ENCODE measurements at places on chromosomes 4 and X. TPM values are rescaled to one million over a fixed set of nuclear protein-coding genes. Genes with fewer than 3 reads are reported as not detected.

- DNase-seq: no peak
Observed at GRCh38 chr4:54872261-54872660, 214.5 kb downstream of the KIT start.

- no peak for DNase-seq
Observed at GRCh38 chrX:76815754-76816153, 388.2 kb downstream of the MAGEE1 start.

DNA sequence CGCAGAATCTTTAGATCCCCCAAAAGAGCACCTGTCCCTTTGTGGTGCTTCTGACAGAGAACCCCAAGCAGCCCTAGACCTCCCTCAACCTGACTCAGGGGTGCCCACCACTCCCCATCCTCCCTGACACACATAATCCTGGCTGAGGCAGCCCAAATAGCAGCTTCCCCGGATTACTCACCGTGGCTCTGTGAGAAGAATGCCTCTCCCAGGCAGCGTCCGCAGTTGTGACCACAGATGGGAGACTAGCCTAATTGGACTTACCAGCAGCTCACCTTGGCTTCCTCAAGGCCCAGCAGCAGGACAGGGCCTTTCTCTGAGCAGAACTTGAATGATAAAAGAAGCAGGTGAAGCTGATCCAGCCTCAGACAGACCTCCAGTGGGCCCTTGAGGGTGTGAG lies 10.3 kb upstream of the ODAPH start:
- DNase-seq: no peak

- no peak for DNase-seq
Observed at GRCh38 chrX:5236096-5236495, 992.6 kb downstream of the NLGN4X start.

DNA sequence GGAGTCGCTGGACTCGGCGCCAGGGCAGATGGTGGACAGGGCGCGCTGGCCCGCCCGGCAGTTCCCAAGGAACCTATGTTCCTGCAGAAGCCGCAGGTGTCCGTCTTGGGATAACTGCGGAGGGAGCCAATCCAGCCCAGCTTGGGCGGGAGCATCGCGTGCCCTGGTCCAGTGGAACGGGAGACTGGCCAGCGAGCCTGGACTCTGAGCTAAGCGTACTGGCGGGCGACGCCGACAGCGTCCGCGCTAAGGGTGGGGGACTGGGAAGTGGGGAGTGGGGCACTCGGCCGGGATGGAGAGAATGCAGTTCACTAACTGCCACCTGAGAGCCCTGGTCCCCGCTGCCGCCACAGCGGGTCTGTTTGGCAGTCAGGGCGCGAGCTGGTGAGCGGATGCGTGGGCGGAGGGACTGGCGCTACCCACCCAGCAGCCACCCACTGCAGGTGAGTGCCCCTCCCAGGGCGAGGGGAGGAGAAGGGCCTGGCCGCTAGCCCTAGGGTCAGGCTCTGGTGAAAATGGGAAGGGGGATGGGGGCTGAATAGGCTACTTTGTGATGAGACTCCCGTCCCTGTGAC lies 1.3 kb upstream of the MAMLD1 start:
- DNase-seq: no peak

DNA sequence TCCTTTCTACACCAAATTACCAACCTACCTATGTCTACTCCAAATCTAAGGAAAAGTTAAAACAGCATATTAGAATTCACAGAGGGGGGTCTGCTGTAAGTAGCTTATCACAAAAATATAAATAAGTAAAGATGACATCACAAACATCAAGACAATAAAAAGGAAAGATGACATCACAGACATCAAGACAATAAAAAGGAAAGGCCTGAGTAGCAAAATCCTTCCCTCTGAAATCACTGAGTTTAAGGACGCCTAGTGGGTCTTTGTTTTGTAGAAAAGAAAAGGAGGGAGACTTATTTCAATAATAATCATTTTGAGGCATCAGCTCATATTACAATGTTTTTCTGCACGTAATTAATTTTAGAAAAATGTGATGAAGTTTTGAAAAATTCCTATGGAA lies 707.0 kb upstream of the GRID2 start:
- no peak for DNase-seq

DNA sequence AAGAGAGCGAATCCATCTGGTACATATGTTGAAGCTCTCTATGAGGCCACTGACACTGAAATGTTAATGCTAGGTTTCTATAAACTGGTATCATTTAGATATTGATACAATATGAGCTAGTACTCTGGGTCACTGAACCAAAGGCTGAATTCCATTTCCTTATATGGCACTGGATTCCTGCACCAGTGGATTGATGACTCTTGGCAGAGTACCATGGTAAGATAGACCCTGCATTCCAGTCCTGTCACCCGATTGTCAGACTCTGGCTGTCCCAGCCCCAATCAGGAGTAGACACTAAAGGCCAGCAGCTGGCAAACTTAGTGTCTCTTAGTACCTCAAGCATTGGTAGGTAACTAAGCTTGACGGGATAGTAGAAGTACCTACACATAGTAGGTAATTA lies 44.0 kb upstream of the EOLA2 start:
- DNase-seq: no peak

DNA sequence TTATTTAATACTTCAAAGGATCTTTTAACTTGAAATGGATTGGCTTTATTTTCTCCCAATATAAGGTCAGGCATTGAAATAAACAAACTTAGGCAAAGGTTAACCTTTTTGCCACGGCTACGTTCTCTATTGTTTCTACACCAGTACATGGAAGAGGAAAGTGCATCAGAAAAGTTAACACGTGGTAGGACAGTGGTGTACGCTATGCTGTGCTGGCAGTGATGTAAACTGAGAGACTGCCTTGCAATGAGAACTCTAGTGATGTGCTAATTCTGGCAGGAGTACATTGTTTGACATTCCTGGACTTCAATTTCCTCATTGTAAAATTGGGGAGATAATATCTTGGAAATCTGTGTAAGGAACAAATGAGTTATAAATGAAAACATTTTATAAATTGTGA lies 208.2 kb downstream of the TMA16 start:
- DNase-seq: no peak

DNA sequence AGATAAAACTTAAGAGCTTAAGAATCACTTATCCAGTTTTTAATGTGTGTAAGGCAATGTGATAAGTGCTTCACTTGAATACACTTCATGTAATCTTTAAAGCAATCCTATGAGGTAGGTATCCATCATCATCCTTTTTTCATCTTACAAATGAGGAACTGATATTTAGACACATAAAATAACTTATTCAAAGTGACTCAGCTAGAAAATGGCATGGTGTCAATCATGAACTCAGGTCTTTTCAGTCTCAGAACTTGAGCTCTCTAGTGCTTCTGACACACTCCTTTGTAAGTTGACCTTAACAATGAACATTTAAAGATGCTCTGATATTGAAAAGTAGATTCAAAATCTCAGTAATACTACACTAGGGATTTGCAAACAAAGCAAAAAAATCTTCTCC lies 224.8 kb upstream of the TEX13C start:
- DNase-seq: no peak

DNA sequence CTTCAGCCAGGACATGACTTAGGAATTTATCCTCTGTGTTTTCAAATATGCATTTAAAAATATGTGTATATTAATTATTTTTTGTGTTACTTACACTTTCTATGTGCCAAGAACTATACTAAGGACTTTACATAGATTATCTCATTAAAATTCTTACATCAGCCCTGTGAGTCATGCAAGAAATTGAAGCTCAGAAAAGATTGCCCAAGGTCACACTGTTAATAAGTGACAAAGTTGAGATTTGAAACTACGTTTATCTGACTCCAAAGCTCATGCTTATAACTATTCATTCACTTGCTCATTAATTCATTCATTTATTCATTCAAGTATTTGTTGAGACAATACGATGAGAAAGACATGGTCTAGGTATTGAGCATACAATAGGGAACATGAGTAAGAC lies 62.9 kb upstream of the CHRDL1 start:
- no peak for DNase-seq

GRCh38 chr4:75306506-75306905 lies 207.7 kb downstream of the RCHY1 start:
- DNase-seq: no peak

GRCh38 chr4:7596918-7597606 lies 162.3 kb upstream of the PSAPL1 start:
- no peak for DNase-seq

DNA sequence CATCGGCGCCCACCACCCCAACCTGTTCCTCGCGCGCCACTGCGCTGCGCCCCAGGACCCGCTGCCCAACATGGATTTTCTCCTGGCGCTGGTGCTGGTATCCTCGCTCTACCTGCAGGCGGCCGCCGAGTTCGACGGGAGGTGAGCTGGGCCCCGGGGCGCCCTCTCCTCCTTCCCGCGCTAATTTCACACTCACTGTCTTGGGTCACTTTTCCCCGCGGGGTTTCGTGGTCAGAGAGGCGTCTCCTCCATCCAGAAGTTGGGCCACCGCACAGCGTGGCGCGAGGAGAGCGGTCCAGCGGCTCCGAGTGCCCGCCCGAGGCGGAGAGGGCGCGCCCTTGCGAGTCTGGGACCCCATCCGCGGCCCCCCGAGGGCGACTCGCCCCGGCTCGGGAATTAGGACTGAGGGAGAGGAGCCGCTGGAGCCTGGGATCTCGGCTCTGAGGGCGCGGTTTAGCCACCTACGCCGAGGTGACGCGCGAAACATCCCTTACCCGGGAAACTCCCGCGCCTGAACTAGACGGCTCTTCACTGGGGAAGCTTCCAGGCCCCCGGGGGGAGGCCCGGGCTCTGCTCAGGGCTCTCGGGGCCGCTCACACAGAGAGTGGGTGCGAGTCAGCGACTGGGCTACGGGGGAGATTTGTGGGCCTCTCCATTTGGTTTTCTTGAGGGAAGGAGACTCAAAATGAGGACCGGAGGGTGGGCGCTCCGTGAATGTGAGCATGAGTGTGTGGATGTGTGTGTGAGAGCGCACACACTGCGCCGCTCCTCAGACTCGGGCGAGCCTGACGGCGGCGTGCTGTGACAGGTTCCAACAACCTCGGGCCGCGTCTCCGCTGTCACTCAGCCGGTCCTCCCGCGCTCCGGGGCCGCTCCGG lies 551 bp downstream of the NPNT start:
- DNase-seq: peak; percentile 17

GRCh38 chrX:56757327-56757726 lies 28.3 kb downstream of the NBDY start:
- DNase-seq: no peak

DNA sequence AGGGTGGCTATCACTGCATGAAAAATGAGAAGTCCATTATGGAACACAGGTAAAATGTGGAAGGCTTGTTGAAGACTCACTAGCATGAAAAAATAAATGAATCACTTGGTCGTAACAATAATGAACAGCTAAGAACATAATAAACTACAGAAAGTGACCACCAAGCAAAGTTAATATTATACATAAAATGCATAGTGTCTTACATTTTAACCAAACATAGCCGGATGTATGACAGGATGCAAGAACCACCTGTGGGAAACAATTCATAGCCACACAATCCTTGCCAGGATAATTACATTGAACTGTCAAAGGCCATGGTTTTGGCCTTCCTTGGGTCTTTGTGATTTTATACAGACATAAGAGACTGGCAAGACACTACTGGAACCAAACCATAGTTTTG lies 81.9 kb upstream of the ATXN3L start:
- no peak for DNase-seq

- DNase-seq: no peak
Observed at GRCh38 chrX:70455366-70456202, 10.9 kb downstream of the DLG3 start.

DNA sequence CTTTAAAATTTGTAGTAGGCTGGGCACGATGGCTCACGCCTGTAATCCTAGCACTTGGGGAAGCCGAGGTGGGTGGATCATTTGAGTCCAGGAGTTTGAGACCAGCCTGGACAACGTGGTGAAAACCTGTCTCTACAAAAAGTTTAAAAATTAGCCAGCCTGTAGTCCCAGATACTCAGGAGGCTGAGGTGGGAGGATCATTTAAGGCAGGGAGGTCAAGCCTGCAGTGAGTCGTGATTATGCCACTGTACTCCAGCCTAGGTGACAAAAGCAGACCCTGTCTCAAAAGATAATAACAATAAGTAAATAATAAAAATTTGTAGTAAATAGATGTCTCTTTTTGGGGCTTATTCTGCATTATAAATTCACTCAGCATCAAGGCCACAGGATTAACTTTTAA lies 118.5 kb downstream of the IRF2 start:
- no peak for DNase-seq

DNA sequence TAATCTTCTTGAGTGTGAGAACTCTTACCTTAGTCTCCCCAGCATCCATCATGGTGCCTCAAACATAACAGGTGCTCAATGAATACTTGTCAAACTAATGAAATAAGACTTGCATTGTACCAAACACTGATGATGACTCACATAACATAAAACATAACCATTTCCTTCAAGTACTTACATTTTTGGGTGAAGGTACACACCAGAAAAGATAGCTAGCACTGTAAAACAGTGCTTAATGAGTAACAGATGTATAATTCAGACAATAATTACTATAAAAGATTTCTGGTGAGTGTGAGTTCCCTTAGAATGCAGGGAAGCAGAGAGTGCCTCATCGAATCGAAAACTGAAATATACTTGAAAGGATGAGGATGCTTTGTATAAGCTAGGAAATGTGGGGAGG lies 70.1 kb upstream of the HCCS start:
- DNase-seq: no peak

DNA sequence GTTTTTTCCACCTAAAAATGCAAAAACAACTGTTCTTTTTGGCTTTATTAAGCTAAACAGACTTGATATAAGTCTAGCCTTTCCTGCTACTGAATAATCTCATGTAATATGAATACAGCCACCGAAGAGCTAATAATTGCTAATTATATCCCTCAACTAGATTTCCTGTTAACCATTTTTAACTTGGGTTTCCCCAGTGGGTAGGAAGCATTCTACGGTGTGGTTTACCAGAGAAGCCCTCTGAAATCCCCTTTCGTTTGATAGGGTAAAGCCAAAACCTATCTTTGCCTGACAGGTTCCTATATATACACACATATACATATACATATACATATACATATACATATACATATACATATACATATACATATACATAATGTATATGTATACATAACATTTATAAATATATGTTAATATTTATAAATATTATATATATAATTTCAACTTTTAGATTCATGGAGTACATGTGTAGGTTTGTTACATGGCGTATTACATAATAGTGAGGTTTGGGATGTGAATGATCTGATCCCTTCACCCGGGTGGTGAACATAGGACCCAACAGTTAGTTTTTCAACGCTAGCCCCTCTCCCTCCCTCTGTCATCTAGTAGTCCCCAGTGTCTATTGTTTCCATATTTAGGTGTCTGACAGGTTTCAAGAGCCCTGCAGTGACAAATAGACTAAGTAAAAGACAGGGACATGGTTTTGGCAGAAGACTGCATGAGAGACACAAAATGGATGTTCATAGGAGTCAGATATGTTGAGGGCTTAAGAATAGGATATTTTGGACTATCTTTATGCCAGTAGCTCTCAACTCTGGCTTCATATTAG lies 62.4 kb downstream of the ATXN3L start:
- DNase-seq: no peak

GRCh38 chr4:34502086-34502485 lies 1742.2 kb downstream of the ARAP2 start:
- no peak for DNase-seq

Gene BCORL1
- total RNA-seq: 8.2 TPM

Gene CFP
- total RNA-seq: 3.0 TPM

Gene DSPP
- not detected for total RNA-seq

Gene KIF4A
- total RNA-seq: 0.25 TPM

Gene BEX4
- total RNA-seq: 50.8 TPM

Gene HMGN5
- total RNA-seq: 3.1 TPM

Gene SLC9B1
- 0.55 TPM for total RNA-seq

Gene ADRA2C
- 4.5 TPM for total RNA-seq

Gene MAMLD1
- total RNA-seq: 1.8 TPM

Gene LAMP2
- 54.7 TPM for total RNA-seq

Gene NEUROG2
- not detected for total RNA-seq
